ENCODE measurements at places on chromosomes 4 and X. TPM values are rescaled to one million over a fixed set of nuclear protein-coding genes. Genes with fewer than 3 reads are reported as not detected.
A peak's percentile ranks its signal among the peaks of the same experiment; 100 is the strongest.

- DNase-seq, result no peak
These were observed 36.9 kb downstream of the SNCA start for GRCh38 chr4:89800012-89800516.

DNA sequence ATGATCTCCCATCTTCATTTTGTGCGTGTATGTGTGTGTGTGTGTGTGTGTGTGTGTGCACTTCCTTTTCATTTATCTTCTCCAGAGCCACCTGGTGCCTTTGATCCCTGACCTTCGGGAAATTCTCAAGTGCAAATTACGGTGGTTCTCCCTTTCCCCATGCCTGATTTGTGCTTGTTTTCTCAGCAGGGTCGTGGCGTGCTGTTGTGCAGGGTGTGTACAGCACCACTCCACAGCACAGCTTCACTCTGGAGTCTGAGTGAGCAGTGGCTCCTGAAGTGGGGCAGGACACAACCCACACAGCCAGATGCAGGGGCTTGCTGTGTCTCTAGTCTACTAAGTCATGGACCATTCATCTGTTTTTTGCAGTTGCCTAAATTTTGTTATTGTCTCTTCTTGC lies 114.2 kb upstream of the TBC1D9 start:
- no peak for DNase-seq

GRCh38 chr4:159367781-159368080 lies 264.9 kb downstream of the RAPGEF2 start:
- no peak for DNase-seq

DNA sequence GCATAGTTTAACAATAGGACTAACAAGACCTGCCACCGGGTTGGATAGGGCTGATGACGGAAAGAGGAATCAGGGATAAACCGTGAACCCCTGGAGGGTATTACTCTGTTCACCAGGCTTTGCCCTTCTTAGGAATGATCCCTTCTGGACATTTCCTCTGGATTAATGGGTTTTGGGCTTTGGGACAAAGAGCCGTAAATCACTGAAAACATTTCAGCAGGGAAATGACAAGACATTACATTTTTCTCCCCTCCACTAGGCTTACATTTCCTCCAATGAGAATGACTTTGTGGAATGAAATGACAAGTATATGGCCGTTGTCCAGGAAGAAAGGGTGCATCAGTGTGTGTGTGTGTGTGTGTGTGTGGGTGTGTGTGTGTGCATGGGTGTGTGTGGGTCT lies 25.9 kb upstream of the RBPJ start:
- DNase-seq, result no peak

- DNase-seq, result peak; percentile 46
These were observed 11.7 kb upstream of the SHOX start for GRCh38 chrX:618761-619450.

DNA sequence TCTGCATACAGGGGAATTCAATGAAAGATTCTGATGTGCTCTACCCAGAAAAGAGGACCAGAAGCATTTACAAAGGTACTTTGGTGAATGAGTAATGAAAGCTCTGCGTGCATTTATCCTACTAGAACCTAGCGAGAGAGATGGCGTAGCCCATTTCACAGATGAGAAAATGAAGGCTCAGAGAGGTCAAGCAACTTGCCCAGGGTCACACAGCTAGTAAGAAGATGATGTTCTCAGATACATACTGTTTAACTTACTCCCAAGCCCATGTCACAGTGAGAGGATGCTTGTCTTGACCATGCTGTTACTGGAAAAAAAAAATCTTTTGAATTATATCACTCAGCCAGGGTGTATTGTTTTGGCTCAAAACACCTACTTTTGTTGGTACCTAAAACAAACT lies 317.3 kb downstream of the LDB2 start:
- DNase-seq, result no peak

Gene CCDC110
- total RNA-seq, result 0.26 TPM

Measured in endodermal cell (in vitro differentiated cells).